GM23248 (cell line): ENCODE measurements at places on chromosomes 5 and 9. TPM values are rescaled to one million over a fixed set of nuclear protein-coding genes. Genes with fewer than 3 reads are reported as not detected.

DNA sequence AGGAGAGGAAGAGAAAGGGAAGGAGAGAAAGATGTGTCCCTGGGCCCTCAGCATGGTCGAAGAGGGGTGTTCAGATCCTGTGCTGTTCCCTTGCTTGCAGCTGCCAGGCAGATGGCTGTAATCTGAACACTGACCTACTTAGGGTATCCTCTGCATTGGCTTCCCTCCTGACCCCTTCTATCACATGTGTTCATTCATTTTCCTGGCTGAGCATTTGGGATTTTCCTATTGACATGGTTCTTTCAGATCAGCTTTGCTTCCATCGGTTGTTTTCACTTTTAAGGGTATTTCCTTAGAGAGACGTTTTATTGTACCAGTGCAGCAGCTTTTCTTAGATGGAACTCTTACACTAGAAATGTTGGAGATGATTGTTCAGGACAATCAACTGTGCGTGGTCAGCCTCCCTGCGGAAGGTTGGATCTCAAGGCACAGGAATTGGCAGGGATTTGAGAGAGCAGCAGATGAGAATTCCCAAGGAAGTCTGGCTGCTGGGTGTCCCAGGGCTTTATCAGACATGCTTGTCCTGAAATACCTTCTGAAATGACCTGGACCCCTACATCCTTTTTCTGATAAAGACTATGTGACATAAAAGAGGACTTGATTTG lies 26.0 kb downstream of the ACTBL2 start:
- no peak for DNase-seq

DNA sequence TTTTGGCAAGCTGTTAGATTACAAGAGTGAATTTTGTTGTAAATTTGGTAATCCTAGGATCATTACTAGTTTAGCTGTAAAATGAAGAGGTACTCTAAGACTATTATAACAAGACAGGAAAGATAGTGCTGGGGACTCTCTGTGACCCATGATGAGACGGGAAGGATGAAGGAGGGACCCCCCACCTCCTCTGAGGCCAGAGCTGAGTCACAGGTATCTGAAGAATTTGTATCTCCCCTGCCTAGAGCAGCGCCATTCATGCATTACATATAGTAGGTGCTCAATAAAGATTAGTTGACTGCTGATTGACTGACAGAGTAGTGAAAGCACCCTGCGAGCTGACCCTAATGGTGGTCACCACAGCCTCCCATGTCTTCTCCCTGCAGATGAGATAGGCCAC lies 202.8 kb downstream of the SNX18 start:
- DNase-seq, result no peak

DNA sequence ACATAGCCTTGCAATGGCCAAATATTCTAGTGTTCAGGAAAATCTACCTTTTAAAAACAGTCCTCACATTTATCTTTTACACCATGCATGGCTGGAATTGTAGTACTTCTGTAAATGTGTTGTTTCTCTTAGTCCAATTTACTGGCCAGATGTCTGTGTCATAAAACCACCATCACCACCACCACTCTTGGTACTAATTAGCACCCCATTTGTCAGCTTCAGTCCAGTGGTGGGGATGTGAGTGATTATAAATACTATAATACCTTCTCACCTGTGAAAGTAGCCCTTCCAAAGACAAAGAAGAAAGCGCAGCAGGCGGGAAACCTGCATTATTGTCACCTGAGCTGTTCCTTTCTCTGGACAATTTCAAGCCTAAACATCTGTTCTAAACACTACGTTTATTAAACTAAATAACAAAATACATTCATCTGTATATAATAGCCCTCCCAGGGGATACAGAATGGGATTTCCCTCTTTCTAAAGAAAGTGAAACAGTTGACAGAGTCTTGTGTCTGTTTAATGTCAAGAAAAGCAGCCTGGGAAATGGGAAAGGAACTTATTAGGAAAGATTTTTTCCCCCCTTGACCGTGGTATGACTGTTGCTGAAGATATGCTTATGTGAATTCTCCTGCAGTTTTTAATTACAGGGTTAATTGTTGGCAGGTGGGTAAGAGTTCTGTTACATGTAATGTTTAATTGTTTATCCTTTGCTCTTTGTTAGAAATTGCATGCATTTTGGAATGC lies 144.5 kb upstream of the NUDT12 start:
- DNase-seq, result no peak

DNA sequence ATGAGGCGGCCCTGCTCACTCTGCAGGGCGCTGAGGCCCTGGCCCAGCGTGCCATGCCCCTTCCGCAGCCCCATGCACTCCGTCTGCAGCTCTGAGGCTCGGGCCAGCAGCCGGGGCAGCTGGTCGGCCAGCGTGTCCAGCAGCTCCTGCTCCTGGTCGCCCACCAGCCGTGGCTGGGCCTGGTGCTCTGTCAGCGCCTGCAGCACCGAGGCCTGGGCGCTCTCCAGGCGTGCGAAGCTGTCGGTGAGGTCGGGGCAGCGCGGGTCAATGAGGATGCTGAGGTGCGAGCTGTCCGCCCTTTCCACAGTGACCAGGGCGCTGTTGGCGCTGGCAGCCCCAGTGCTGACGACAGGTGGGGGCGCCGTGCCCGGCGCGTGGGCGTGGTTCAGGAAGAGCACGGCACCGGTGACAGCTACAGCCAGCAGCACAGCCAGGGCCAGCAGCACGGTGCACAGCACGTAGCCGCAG lies 9.4 kb downstream of the FIBCD1 start:
- no peak for DNase-seq

DNA sequence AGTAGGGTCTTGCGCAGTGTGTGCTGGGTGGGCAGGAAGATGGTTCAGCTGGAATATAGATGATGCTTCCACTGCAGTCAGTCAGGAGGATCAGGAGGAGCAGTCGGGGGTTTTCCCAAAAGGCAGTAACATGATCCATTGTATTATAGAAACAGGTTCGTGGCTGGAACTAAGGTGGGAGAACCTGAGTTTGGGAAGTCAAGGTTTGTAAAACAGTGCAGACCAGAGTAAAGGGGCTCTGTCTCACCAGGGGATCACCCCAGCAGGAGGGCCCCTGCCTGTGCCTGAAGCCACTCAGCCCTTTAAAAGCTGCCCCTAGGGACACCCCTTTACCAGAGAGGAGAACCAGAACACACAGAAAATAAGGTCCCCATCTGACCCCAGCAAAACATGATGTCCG lies 213.4 kb downstream of the AUH start:
- no peak for DNase-seq

DNA sequence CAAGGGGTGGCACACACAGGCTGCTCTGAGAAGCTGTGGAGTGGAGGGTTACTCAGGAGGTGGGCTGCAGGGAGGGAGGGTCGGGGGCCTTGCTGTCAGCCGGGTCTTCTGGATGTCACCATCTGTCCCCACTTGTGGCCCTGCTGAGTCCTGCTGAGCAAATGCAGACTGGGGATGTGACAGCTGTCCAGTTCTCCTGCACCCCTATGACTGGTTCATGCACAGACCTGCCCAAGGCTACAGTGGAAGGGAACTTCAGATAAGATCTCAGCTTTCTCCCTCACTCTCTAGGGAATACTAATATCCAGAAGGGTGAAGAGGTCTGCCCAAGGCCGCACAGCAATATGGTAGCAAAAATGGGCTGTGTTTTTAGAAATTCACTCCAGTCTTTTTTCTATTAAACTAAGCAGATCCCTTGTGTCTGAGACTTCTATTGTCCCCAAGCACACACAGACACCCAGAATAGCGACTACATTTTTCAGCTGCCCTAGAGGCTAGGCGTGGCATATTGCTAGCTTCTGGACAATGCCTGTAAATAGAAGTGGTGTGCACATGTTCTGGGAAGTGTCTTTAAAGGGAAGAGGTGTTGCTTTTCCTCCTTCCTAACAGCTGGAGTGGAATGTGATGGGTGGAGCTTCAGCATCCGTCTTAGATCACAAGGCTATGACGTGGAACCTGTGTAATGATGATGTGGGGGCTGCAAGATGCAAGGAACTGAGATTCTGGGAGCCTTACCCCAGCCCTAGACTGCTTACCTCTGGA lies 51.1 kb upstream of the TBC1D2 start:
- DNase-seq, result no peak

GRCh38 chr9:98698856-98699255 lies 9.9 kb downstream of the GABBR2 start:
- no peak for DNase-seq

DNA sequence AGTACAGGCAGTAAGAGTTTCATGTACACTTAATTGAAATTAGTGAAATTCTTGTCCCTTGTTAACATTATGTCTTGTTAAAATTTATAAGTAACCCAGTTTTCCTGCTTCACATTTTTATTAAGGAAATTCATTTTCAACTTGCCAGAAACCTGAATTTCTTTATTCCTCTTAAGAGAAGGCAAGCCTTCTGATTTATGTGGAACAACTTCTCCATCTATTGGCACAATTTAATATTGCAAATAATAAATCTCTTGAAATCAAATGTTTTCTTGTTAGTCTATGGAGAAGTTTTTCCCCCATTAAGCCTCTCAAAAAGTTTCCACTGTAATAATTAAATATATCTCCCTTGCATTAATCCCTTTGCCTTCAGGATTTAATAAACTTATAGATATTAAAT lies 33.8 kb upstream of the ACO1 start:
- peak; percentile 22 for DNase-seq

GRCh38 chr9:94881023-94881422 lies 154.5 kb downstream of the AOPEP start:
- peak; percentile 41 for DNase-seq

- DNase-seq, result peak; percentile 54
These were observed 37.3 kb downstream of the SEC61B start for GRCh38 chr9:99259231-99259918.

FGFR4 gene
- total RNA-seq, result not detected in 2 replicates

OLFML2A gene
- 0.11 and 0.38 TPM in 2 replicates for total RNA-seq

FAM120AOS gene
- 36.6 and 42.1 TPM in 2 replicates for total RNA-seq

PCDHB12 gene
- 0.43 and 2.9 TPM in 2 replicates for total RNA-seq

PRLR gene
- total RNA-seq, result 5.8 and 14.2 TPM in 2 replicates
